ENCODE measurements at places on chromosomes 2 and 18. TPM values are rescaled to one million over a fixed set of nuclear protein-coding genes. Genes with fewer than 3 reads are reported as not detected.

Gene TXNDC2
- under 0.01 TPM for total RNA-seq

Gene DYNC2LI1
- total RNA-seq: 19.2 TPM

Gene AFG3L2
- total RNA-seq: 41.4 TPM

Gene CDH19
- not detected for total RNA-seq

Gene PID1
- 21.1 TPM for total RNA-seq

Gene UGT1A10
- total RNA-seq: not detected

Gene ATAD2B
- 7.9 TPM for total RNA-seq

Gene TCF7L1
- total RNA-seq: 2.5 TPM

Gene TMEM237
- total RNA-seq: 31.9 TPM

Data from smooth muscle cell of trachea (primary cell).